ENCODE measurements at places on chromosomes 3 and 15.

DNA sequence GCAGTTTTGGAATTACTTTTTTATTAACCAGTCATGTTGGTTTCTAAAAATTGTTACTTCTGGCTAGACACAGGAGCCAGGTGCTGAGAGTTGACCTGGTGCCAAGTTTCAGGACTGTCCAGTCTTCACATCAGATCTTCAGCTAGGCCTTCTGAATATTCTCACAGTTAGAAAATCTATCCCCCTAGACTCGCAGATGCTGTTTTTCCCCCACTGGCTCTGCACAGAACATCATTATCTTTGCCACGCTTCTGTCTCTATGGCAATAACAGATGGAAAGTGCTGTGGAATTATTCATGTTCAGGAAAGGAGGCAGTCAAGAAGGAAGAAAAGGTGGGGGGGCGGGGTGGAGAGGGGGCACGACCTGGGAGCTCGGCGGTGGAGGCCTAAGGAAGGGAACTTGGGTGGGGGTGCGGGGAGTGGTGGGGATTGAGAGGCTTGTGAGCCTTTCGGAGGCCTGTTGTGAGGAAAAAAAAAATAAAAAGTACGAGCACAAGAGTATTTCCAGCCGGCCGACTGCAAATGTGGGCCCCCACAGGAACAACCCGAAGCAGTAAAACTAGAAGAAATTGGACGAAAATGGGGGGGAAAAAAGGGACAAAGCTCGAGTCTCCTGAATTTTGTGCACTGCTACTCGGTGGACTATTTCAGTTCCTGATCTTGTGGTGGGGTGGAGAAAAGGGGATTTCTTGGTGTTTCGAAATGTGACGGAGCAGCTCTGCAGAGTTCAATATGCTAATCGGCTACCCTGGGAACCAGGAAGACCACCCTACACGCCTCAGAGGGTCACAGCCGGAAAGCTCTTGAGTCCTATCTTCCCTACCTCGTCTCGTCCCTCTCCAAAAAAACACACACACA is 1.5 kb upstream of the SKIL start:
- no peak for DNase-seq

DNA sequence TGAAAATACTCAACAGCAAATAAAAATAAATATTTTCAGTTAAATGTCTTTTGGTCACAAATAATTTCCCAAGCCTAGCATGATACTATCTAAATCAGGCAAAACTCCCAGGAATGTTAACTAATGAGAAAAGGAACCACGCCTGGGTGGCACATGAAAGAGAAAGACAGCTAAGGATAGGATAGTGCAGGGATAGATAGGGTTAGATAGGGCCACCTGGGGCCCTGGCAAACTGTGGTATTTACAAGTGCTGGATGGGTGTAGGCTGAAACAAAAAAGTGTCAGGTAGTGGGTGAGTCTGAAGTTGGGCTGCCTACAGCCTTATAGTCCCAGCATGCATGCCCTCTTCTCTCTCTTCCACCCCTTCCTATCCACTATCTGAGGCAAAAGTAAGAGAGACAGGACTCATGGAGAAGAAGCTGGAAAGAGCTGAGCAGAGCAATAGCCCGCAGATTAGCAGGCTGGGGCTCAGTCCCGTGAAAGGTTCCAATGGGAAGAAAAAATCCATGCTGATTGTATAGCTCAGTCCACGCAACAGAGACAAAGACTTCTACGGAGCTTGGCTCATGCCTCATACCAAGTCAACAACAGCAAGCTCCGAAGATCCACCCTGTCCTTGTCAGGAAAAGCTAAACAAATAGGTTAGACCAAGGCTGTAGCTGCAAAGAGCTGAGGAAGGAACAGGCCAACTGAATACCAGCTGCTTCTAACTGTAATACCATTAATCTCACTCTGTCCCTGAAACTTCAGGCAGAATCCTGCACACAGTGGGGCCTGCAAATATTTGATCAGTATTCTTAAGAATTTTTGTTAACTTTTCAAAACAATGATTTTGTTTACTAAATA is 342.1 kb upstream of the ATP11B start:
- no peak for DNase-seq

DNA sequence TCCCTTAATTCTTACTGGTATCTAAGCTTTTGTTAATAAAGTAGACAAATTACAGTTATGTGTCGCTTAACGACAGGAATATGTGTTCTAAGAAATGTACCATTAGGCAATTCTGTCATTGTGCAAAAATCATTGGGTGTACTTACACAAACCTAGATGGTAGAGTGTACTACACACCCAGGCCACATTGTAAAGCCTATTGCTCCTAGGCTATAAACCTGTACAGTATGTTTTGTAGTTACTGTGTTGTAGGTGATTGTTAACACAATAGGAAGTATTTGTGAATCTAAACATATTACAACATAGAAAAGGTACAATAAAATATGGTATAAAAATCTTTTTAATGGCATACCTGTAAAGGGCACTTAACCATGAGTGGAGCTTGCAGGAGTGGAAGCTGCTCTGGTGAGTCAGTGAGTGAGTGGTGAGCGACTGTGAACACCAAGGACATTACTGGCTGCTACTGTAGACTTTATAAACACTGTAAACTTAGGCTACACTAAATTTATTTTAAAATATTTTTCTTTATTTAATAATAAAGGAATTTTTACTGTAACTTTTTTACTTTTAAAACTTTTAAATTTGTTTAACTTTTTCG is 47.4 kb downstream of the FSIP1 start:
- DNase-seq: no peak

DNA sequence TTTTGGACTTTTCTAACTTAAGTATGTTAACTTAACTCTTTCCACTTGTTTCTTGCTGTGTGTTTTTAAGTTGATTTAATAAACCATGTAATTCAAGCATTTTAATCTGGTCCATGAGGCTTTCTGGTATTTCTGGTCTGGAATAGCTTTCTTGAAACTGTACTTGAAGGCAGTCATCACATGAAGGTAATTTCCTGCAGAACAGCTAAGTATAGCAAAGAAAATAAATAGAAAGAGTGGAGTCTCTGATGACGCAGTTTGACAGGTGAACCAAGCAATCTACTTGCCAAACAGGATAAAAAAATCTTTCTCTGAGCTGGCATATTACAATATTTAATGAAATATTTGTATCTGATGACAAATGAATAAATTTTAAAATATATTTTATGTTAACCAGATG is 74.9 kb downstream of the BTLA start:
- no peak for DNase-seq

DNA sequence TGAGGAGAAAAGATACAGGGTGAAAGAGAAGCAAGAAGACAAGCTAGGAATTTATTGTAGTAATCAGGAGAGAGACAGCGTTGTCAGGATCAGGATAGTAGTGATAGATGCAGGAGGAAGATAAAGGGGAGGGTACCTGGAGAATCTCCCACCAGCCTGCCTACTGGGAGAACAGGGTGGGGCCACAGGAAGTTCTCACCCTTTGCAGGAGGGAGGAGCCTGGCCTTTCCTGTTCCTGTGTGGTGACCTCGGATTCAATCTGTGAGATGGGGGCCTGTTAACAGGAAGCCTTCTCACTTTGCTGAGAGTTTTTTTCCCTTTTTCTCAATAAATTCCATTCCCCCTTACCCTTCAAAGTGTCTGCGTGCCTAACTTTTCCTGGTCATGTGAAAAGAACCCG is 37.6 kb downstream of the GMPS start:
- DNase-seq: no peak

GRCh38 chr15:42130246-42130986 is 26.0 kb downstream of the PLA2G4F start:
- DNase-seq: no peak

GRCh38 chr3:46947546-46947901 is 29.0 kb downstream of the CCDC12 start:
- DNase-seq: no peak
